ENCODE measurements at places on chromosomes 11 and 22.

GRCh38 chr11:115659061-115659963 is 155.1 kb upstream of the CADM1 start:
- peak; percentile 81 for DNase-seq

DNA sequence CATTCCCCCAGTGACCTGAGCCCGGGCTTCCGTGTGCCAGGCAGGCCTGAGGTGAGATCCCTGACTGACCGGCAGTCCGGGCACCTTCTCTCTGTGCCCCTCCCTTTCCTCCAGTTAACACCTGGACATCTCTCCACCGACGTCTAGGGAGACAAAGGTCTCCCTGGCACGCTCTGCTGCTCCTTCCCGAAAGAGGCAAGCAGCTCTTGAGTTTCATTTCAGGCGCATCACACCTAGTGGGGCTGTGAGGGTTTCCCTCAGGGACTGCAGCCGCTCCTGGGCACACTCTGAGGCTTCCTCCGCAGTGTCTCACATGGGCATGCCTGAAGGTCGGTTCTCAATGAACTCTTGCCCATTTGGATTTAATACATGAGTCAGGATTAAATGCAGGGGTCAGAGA is 322.7 kb downstream of the CTTN start:
- no peak for DNase-seq

DNA sequence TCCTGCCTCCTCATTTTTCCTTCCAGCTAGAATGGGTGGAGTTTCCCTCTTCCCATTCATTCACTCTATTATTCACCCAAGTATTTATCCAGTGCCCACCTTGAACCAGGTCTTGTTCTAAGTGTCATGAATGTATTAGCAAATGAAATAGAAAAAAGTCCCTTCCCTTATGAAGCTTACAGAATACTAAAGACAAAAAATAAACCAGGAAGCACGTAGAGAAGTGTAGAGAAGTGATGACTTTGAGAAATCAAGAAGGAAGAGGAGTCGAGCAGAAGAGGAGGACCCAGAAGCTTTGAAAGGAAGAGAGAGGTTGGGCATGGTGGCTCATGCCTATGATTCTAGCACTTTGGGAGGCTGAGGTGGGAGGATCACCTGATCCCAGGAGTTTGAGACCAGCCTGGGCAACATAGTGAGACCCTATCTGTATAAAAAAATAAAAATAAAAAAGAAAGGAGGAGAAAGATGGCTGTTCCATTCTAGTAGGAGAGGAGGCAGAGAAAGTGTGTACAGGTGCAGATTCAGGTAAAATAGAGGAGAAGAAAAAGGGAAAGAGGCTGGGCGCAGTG is 17.1 kb upstream of the SYVN1 start:
- DNase-seq, result no peak

GRCh38 chr22:36455571-36456463 is 25.6 kb downstream of the TXN2 start:
- DNase-seq, result peak; percentile 17

GRCh38 chr11:116984589-116984988 is 113.6 kb downstream of the SIK3 start:
- no peak for DNase-seq

DNA sequence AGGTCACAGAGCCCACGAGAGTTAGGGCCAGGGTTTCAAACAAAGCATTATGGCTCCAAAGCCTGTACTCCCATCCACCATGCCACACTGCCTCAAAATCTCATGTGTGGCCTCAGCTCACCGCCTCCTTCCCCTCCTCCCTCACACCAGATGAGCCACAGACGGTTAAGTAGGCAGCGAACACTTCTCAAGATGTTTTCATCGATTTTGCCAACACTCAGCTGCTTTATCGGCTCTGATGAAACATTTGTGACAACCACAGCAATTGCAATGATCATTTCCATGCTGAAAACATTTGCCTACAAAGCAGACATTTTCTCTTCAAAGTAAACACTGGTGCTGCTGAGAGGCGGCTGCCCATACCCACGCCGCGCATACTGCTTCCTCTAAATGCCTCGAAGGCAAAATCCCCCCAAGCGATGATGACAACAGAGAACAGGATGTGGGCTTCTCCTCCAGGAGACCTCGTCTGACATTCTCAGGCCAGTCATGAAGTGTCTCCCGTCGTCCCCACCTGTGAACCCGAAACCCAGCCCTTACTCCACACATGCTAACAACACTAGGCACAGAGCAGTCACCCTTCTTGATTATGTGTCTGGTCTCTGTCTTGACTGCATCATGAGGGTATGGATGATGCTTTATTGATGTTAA is 599.2 kb downstream of the SOX6 start:
- no peak for DNase-seq

DNA sequence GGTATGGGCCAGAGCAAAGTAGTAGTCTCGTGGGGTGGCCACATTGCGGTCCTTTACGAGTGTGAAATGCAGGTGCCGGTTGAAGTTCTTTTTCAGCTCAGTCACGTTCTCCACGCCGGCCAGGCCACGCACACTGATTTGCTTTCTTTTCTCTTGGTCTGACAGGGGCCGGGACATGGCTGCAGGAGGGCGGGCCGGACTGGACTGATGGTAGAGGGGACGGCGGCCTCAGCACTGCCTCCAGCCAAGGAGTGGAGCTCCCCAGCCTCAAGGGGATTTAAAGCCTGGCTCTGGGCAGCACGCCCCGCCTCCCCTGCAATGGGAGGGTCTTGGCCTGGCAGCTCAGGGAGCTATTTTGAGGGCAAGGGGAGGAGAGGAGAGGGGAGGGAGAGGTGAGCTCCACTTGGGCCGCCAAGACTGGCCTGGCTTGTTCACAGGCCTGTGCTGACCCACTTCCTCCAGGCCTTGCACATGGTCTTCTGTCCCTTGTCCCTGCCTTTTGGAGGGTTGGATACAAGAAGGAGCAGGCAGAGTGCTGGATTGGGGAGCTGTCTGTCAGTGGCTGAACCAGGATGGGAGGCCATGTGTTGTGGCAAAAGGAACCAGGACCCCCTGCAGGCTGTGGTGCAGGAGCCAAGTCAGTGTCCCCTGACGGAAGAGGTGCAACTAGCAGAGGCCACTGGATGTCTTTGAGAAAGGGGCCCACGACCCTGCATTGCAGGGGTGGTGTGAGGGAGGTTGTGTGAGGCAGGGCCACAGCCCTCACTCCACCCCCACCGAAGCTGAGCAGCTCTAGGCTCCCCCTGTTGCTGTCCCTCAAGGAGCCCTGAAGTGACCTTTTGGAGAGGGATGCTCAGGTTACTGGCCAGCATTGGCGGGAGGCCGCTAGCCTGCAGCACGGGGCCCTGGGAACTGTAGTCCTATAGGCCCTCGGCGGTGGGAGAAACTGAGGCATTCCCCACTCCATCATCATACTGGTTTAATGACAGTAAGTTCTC is at the start of gene PYGM:
PYGM (minus strand) TSS at position 253 of the 998 bp plus-strand sequence; CDS start at position 177, 76 bp downstream.
- peak; percentile 65 for DNase-seq

DNA sequence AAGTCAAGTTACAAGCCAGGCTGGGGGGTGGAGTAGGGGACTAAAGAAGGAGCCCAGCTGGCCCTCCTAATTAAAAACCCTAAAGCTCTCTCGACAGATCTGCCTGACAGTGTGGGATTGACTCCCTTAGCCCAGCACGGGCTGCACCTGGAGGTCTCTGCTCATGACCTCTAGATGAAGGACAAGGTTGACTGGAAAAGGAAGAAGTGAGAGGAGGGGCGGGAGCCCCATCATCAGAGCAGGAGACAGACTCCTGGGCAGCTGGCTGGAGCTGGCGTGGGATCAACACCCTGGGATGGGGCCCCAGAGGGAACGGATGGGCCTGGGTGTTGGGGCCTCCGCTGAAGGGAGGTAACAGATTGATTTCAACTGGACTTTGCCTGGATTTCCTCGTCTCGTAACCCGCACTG is 46.1 kb downstream of the RPUSD4 start:
- no peak for DNase-seq

GRCh38 chr22:46591930-46592329 is 28.3 kb upstream of the GRAMD4 start:
- DNase-seq, result no peak

GRCh38 chr11:133814588-133815100 is 30.7 kb downstream of the SPATA19 start:
- DNase-seq, result no peak

DNA sequence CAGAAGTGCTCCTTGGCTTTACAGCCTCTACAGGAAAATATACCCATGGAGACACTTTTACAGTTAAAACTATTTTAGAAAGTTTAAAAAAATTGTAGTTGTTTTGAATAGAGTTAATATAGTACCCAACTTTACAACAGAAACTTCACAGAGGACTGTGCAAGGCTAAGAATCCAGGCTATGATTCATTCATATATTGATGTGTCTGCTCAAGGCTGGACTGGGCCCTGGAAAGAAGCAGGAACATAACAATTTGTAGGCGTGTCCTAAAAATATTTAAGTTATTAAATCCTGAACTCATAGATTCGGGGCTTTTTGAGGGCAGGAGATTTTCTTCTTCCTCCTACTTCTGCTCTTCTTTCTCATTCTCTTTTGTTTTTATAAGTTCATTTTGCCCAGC is 291.5 kb upstream of the CCDC179 start:
- DNase-seq, result no peak

DNA sequence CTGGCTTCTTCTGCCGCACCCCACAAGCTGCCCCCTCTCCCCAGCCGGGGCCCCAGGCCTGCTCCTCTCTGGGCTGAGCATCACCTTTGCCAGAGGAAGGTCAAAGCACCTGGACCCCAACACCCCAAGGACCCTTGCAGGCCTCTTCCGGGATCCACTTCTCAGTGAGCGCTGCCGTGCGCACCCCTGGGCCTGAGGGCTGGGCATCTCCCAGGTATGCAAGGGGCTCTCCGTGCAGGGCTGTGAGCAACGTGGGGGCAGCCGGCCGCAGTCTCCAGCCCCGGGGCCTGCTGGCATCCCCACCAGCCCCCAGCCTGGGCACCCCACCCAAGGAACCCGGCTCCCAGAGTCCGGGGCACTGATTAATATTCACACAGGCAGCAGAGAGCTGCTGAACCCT is 64.0 kb downstream of the BRD1 start:
- DNase-seq, result peak; percentile 18

DNA sequence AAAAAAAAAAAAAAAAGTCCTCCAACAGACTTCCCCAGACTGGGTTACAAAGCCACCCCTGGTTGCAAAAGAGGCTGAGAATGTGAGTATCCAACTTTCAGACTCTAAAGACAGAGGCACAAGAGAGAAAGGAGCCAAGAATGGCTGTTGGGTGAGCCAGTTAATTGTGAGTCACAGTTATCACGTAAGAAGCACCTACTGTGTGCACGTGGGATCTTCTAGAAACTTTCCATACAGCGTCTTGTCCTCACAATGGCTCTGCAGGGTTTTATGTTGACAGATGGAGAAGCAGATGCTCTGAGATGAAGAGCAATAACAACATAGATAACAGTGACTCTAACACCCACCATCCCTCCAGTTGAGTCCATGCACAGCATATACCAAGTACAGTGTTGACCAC is 41.0 kb downstream of the CD82 start:
- DNase-seq, result no peak

GRCh38 chr11:35099278-35100012 is 39.5 kb upstream of the CD44 start:
- no peak for DNase-seq

All from D341Med (cell line).